ENCODE measurements at places on chromosomes 11 and 22.
A peak's percentile ranks its signal among the peaks of the same experiment; 100 is the strongest.

- no peak for DNase-seq
Measured at GRCh38 chr11:36281850-36282249, 7.4 kb downstream of the COMMD9 start.

DNA sequence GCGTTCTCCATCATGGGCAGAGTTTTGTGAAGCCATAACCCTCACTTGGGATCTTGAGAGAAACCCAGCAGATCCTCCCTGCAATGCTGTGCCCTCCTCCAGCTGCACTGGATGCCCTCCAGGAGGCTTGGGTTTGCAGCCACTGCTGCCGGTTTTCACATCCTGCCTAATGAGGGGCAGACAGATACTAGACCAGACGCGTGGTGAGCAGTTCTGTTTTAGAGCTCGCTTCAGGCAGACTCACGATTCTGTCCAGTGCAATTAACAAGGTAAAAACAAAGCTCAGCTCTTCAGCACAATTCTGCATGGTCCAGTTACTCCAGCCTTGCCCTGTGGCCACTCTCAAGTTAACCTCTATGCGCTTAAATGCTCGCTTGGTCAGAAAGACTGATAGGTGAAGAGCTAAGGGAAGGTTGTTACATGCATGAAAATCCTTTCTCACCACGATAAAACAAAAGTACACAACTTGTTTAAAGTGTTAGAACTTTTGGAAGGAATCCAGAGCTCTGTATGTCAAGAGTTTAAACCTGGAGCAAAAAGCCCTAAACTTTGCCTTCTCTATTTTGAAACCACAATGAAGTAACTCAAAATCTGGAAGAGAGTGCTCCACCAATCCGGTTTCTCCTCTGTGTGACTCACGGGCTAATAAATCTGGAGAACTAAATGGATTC lies 292.3 kb upstream of the FAT3 start:
- no peak for DNase-seq

GRCh38 chr11:62577046-62577714 lies 3.5 kb upstream of the EEF1G start:
- no peak for DNase-seq

DNA sequence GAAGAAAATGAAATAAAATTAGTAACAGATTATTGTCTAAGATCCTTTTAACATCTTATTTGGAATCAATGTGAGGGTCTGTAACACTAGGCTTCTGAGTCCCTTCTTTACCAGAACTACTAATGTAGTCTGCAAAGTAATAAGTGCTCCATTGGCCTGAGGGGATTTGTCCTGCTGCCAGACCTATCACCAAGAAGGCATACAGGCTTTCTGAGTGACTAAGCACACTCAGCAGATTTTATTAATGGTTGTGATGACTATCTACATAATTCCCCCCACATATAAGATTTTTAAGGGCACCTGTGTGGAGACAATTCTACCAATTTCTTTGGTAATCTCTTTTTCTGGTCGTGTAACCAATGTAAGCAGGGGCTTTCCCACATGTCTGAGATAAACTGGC lies 365.0 kb upstream of the FAT3 start:
- DNase-seq: no peak

- DNase-seq: no peak
Measured at GRCh38 chr11:47906066-47906465, 57.9 kb upstream of the NUP160 start.

DNA sequence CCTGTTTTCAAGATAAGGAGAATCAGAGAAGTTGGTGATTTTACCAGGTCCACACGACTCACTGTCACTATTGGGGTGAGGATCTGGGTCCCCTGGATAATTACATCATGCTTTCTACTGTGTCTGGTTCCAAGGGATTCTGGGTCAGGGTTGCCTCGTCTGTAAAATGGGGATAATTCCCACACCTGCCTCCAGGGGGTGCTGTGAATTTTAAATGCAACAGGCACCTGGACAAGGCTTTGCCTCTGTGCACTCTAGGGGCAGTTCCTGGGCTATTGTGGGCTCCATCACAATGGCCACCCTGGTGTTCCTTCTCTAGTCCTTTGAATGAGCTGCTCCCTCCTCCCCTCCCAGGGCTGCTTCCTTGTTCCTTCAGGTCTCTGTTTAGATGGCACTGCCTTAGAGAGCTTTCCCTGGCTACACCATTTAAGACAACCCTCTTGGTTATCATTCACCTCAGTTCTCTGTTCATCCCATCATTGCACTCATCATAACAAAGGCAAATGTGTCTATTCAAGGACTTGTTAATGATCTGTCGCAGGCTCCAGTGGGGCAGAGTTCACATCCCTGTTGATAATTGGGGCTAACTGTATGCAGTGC lies 178.6 kb downstream of the MIAT start:
- DNase-seq: peak; percentile 63

DNA sequence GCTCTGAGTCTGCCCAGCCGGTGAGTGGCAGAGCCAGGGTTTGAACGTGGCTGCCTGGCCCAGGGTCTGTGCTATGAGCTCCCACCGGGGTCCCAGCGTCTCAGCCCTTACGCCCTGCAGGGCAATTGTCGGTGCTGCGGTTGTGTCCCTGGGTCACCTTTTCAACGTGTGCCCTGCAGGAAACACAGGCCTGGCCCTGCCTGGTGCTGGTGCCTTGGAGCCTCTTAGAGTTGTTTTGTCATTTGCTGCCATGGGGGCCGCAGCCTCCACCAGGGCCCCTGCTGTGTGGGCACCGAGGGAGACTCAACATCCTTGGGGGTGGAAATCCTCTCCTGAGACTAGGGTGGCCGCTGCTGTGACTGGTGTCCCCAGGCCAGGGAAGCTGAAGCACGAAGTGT lies 50.6 kb upstream of the SLC22A12 start:
- no peak for DNase-seq

DNA sequence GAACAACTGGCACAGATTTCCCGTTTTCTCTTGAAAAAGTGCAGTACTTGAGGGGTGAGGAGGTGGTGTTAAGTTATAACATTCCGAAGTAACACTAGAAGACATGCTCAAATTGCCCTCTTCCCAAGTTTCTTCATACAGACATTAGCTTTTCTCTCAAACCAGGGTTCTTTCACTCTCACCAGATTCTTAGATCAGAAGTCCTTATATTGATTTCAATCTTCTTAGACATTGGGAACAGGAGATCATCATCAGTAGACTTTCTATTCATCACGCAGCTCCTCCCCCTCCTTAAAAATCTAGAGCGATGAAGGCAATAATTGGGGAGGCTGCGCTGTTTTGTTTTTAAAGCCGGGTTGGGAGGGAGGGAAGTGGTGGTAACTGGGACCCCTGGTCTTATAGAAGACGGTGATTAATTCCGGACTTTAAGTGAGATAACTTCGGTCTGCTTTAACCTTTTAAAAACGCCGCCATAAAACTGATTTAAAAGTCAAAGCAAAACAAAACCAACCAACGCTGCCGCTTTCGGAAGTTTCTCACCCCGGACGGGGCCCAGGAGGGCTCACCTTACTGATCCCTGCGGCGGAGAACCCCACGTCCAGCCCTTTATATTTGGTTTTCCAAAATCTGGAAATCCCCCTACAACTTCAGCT lies 665 bp downstream of the USP28 start:
- DNase-seq: peak; percentile 21
